ENCODE measurements at places on chromosomes 7 and 10.
A peak's percentile ranks its signal among the peaks of the same experiment; 100 is the strongest.

DNA sequence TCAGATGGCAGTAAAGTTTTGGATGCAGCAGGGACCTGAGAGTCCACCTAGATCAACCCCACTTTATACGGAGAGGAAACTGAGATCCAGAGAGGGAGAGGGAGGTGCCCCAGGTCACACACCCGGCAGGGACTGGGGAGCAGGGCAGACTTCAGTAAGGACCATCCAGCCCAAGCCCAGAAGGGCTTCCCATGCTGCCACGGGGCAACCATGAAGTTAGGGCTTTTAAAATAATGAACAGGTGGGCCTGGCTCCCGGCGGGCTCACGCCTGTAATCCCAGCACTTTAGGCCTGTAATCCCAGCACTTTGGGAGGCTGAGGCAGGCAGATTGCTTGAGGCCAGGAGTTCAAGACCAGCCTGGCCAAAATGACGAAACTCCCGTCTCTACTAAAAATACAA lies 98.5 kb downstream of the HIP1 start:
- DNase-seq: peak; percentile 23

GRCh38 chr7:26543340-26543739 lies 251.7 kb downstream of the SNX10 start:
- no peak for DNase-seq

DNA sequence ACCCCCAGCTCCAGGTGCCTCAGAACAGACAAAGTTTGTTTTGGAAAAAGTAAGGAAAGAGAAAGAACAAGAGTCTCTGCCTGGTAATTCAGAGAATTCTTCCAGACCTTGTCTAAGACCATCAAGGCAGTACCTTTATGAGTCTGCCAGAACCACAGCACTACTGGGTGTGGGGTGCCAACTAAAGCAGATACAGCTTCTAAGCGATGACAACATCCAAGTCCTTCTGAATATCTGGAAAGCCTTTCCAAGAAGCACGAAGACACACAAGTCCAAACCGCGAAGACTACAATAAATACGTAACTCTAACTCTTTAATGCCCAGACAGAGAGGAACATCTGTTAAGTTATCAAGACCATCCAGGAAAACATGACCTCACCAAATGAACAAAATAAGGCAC lies 94.3 kb downstream of the SIRT1 start:
- no peak for DNase-seq

- DNase-seq: no peak
Measured at GRCh38 chr10:80492848-80493521, 38.9 kb downstream of the TSPAN14 start.

GRCh38 chr10:62012318-62012717 lies 110.8 kb downstream of the ARID5B start:
- no peak for DNase-seq

GRCh38 chr10:112946649-112947048 lies 3.4 kb upstream of the TCF7L2 start:
- no peak for DNase-seq

- DNase-seq: no peak
Measured at GRCh38 chr10:74808501-74808900, 17.9 kb upstream of the KAT6B start.

DNA sequence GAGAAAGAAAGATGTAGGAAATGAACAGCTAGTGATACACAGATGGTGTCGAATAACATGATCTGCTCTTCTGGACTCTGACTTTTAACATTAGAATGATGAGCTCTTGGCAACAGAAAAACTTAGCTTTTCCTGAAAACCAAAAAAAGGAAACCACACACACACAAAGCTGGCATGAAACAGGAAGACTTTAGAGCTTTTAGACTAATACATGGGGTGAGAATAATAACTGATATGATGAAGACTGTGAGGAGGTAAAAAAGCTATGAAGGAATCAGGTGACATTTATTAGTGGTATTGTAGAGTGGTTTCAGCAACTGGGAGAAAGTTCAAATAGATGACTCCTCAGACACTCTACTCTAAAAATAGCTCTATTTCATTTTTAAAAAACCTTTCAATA lies 491.9 kb downstream of the PARD3 start:
- no peak for DNase-seq

- DNase-seq: no peak
Measured at GRCh38 chr7:147400221-147400689, 1190.3 kb upstream of the C7orf33 start.

DNA sequence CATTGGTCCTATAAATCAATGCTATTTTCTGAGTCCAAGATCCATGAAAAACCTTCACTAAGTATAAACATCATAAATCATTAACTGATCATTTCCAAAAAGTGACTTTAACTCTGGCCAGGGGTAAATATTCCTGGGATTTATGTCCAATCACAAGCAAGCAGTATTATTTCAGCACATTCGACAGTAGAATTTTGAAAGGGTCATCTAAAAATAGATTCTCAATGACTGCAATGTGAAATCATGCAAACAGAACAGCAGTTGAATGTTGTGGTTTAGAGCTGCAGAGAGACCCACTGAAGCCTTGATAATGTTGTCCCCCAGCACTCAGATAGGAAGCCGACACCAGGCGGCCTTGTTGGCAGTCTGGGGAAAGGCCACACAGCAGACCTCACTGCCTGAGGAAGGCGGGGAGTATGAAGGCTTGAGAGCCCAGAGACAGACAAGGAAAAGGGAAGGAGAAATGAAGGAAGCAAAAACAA lies 38.1 kb downstream of the FAM107B start:
- DNase-seq: peak; percentile 34

- peak; percentile 94 for DNase-seq
Measured at GRCh38 chr10:72260976-72261783, 12.5 kb upstream of the DDIT4 start.

- DNase-seq: peak; percentile 92
Measured at GRCh38 chr7:30504301-30505173, at the start of gene GGCT. TSS of gene GGCT (minus strand) at chr7:30504829. CDS start at chr7:30504709, 120 bp downstream.

DNA sequence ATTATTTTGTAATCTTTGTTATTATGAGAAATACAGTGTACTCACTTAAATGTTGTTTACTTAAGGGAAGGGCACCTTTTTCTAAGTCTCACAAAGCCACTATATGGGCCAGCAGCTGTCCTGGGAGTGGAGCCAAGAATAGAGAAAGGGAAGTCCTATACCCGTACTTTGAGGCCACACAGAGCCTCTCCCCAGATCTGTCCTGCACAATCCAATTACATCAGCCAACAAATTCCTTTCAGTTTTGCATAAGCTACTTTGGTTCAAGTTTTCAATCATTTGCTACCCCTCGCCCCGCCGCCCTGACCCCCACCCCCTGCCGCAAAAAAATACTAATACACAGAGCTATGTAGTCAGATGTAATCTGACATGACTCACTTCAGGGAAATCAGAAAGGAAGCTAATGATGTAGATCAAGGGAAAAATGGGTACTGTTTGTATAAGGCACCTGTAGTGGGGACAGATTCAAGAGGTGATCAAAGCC lies 297.4 kb upstream of the NEBL start:
- DNase-seq: no peak

DNA sequence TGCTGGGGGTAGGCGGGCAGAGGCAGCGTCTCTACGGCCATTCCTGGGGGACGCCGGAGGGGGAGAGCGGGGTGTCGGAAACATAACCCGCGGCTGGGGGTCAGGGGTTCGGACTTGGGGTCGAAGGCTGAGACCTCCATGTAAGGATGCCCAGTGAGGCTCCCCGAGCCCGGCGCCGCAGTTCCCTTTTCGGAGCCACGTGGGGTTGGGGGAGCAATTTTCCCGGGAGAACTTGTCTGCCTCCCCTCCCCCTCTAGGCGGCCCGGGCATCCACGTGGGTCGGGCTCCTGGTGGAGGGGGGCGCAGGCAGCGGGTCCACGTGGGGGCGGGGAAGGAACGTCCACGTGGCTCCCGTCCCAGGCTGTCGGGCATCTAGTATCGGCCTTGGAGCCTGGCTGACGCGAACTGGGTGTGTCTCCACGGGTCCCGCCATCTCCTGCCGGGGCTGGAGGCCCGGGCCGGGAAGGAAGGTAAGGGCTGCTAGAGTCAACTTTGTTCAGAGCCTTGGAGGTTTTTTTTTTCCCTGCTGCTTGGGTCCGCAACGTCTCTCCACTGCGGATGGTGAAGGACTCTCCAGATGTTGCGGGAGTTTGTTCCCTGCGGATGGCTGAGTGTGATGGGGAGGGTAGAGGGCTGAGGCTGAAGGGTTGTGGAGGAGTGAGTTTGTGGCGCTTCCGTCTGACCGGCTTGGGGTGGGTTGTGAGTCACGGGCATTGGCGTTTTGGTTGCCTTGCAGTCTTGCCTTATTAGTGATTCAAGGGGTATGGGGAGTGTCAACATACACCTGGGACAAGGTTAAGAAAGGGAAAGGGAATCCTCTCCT lies 744 bp downstream of the PPRC1 start:
- DNase-seq: peak; percentile 54

DNA sequence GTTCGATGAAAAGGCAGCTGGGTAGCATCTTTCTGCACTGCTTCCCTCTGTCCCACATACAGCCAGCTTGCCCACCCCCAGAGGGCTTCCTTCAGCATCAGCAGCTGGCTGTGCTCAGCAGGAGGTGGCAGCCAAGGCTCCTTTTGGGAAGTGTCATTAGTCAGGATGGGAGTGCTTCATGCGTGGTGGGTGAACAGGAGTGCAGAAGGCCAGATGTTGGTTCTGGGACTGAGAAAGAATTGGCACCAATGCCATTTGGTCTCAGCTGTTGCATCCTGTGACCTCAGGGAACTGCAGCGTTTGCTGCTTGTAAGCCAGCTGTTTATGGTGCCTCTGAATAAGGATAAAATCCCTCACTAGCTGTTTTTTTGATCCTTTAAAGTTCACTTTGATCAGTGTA lies 131.1 kb upstream of the SORCS3 start:
- no peak for DNase-seq

GRCh38 chr7:49624611-49625010 lies 148.8 kb upstream of the VWC2 start:
- DNase-seq: no peak

DNA sequence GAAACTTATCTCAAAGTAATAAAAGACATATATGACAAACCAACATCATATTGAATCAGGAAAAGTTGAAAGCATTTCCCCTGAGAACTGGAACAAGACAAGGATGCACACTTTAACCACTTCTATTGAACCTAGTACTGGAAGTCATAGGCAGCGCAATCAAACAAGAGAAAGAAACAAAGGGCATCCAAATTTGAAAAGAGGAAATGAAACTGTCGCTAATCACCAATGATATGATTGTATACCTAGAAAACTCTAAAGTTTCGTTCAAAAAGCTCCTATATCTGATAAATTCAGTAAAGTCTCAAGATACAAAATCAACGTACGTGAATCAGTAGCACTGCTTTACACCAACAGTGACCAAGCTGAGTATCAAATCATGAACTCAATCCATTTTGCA lies 137.7 kb upstream of the TEX47 start:
- DNase-seq: no peak

- DNase-seq: no peak
Measured at GRCh38 chr7:141076377-141076776, 2.5 kb downstream of the TMEM178B start.

GRCh38 chr10:5599613-5600520 lies 66.5 kb downstream of the ASB13 start:
- DNase-seq: no peak

GRCh38 chr7:95155965-95156364 lies 168.4 kb downstream of the PON1 start:
- DNase-seq: no peak

- DNase-seq: peak; percentile 16
Measured at GRCh38 chr7:75842836-75843446, 29.3 kb upstream of the CCL24 start.

DNA sequence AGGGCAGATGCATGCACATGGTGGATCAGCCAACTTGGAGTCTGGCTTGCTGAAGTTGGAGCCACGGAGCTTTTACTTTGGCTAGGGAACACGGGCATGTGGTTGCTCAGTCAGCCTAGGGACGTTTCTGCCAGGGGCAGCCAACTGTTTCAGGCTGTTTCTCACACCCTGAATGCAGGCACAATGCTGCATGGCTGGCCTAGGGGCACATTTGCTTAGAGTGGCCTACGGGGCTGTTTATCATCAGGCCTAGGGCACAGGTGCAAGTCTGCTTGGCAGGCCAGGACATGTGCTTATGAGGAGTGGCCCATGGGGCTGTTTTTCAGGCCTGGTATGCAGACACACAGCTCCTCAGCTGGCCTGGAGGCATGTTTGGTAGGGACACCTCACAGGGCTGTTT lies 107.4 kb downstream of the GSAP start:
- no peak for DNase-seq

GRCh38 chr7:40800771-40801170 lies 666.0 kb downstream of the SUGCT start:
- no peak for DNase-seq

DNA sequence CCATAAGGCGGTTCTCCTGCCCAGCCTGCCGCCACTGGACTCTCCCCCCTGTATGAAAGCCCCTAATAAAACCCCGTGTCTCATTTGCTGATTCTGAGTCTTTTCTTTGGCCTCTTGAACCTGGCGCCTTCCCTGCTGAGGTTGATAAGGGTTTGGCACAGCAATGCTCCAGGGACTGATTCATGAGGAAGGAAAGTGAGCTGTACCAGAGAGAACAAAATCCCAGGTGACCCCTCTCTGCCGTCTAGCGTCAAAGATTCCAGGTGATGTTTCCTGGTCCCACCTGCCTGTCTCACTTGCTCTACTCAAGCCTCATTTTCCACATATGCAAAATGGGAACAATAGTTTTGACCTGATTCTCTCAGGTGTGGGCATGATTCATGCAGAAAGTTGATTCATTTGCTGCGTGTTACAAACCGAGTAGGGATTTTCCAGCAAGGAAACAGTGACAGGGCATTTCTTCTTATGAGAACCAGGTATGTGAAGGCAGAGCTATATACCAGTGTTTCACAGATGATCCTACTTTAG lies 730.6 kb upstream of the IGFBP3 start:
- no peak for DNase-seq

- peak; percentile 81 for DNase-seq
Measured at GRCh38 chr7:124032369-124033094, at the start of gene TMEM229A. TSS of gene TMEM229A (minus strand) at chr7:124033067. CDS start at chr7:124033003, 64 bp downstream.

All from right kidney (tissue), 9 donors.